Activated T-cell treated with anti-CD3 and anti-CD28 coated beads, Interleukin-2, amount 50 U/mL, for 72 hours (primary cell): ENCODE measurements at places on chromosomes 3 and 15. TPM values are rescaled to one million over a fixed set of nuclear protein-coding genes. Genes with fewer than 3 reads are reported as not detected.
A peak's percentile ranks its signal among the peaks of the same experiment; 100 is the strongest.

Gene OPA1
- total RNA-seq: 67.5 TPM

DNA sequence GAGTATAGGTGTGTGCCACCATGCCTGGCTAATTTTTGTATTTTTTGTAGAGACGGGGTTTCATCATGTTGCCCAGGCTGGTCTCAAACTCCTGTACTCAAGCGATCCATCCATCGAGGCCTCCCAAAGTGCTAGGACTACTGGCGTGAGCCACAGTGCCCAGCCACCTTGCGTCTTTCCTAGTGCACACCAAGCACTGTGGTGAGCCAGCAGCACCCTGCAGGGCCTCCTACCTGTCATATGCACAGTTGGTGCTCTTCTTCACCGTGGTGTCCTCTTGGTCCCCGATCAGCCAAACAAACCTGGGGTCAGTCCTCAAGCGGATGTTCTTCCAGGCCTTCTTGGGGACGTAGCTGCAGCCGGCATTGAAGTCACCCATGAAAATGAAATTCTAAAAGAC lies 13.2 kb downstream of the DNASE1L3 start:
- no peak for DNase-seq

Gene NR2E3
- total RNA-seq: not detected

DNA sequence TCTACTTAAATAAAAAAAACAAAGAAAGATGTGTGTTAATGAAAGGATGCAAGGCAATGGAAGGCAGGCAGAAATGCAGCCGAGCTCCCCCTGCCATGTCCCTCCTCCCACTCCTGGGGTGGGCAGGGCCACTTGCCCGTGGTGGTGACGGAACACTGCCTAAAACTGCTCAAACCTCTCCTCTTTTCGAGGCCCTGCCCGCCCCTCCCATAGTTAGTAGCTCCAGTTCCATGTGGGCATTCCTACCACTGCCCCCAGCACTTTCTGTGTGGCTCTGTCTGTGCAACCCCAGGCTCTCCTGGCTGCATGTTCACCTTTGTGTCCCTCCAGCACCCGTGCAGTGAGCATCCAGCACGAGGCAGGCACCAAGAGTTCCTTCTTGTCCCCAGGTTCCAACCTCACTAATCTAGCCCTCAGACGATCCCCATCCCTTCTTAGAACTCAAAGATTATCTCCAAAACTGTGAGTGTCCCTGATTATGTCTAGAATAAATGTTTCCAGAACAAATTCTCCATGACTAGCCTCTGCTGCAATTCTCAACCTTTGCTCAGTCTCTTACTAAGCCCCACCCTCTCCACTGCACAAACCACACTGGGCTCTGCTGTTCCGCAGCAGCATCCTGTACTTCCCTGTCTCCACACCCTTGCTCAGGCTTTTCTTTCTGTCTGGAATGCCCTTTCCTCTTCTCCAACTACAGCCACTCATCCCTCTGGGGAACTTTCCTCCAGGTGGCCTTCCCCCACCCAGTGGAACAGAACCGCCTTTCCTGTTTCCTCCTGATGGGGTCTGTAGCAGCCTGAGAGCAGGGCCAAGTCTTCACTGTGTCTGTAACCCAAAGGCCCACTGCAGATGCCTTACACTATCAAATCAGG lies 32.6 kb upstream of the SPTBN5 start:
- no peak for DNase-seq

DNA sequence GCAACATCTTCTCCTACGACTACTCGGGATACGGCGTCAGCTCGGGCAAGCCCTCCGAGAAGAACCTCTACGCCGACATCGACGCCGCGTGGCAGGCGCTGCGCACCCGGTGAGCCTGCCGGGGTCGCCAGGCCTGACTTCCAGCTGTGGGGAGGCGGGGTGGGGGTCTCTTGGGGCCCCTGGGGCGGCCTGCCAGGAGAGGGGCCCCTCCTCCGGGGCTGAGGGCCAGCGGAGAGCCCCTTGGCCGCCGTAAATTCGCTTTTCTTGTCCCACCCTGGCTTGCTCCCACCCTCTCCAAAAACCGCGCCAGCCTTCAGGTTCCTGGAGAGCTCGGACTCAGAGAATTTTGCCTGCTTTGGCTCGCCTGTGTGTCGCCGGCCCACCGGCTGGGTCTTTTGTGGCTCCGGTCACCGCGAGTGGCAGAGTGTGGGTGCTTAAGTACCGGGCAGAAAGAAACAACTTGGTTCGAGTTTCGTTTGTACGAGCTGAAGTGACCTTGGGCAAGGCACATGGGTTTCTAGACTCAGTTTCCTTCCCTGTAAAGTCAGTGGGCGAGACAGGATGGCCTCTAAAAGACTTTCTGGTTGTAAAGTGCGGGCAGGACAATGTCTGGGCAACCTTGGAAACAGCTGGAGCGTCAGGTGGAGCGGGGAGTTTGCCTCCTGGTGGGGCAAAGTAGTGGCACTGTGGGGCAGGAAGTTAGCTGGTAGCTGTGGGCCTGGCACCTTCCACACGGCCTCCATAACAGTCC lies 976 bp downstream of the ABHD17C start:
- peak; percentile 20 for DNase-seq

- no peak for DNase-seq
These were observed 39.2 kb downstream of the MASP1 start for GRCh38 chr3:187252311-187252710.

DNA sequence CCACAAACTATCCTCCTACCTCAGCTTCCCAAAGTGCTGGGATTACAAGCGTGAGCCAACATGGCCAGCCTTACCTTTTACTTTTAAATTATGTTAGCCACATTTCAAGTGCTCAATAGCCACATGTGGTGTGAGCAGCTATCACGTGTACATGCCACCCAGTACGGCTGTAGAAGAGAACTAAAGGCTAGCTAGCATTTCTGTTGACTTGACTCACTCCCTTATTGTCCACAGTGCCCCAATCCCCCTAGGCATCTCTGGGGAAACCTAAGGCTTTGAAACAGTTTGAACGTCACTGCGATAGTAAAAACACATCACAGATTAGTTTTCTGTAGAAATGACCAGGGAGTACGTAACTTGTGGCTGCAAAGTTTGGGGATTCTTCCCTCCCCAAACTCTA lies 12.0 kb downstream of the C15orf40 start:
- DNase-seq: no peak
